Mesenchymal stem cell (in vitro differentiated cells and primary cell): ENCODE measurements at places on chromosomes 6 and 20.

- no peaks in the 10 kb centered on the region for H3K36me3 ChIP-seq
- no peak for DNase-seq
- H3K27me3 ChIP-seq = no peaks in the 10 kb centered on the region
- peaks cover 3% of the 10 kb centered on the region for H3K4me1 ChIP-seq
- no peak overlapping the region for H3K4me3 ChIP-seq
- peak overlapping the region; percentile 72 for H3K27ac ChIP-seq
Observed at GRCh38 chr6:74577619-74578018, 628.2 kb downstream of the COL12A1 start.

GRCh38 chr20:39939241-39939865, 749.7 kb downstream of the MAFB start:
- H3K4me1 ChIP-seq = no peaks in the 10 kb centered on the region
- DNase-seq = peak; percentile 3
- no peaks in the 10 kb centered on the region for H3K27me3 ChIP-seq

DNA sequence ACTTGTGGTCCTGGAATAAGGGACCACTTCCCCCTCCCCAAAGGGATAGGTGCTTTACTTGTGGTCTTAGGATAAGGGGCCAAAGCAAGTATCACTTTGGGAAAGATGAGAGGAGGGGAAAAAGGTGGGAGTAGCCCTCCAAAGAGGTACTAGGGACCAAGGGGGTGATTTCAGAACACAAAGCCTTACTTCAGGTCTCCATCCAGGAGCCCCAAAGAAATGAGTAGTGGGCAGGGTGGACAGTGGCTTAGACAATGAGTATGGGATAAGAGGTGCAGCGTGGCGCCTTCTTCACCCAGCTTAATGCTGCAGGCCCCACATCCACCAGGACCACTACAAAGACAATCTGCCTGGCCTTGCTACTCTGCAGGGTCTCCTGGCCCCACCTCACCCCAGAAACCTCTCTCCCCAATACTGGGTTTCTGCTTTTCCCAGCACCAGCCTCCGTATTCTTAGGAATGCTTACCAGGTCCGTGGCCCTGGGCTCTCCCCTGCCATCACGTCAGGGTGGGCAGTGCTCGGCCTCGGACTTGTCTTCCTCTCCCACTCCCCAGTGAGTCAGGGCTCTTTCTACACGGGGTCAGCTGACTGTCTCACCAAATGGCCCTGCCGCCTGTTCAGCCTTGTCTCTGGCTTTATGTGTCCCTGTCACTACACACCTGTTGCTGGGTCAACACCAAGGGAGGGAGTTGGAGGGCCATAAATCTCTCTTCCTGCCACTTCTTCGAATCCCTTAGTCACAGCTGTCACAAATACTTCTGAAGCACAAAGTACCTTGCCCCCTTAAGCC, 3.1 kb downstream of the NNAT start:
- peaks cover 33% of the 10 kb centered on the region for H3K36me3 ChIP-seq
- no peak for DNase-seq
- H3K27me3 ChIP-seq = no peaks in the 10 kb centered on the region

- H3K27me3 ChIP-seq = no peaks in the 10 kb centered on the region
- peaks cover 21% of the 10 kb centered on the region for H3K36me3 ChIP-seq
- DNase-seq = no peak
Observed at GRCh38 chr6:28245206-28245941, 6.7 kb downstream of the ZKSCAN4 start.

- peak within 1 kb of the TSS; percentile 85 for H3K4me3 ChIP-seq
- H3K36me3 ChIP-seq = no peaks in the 10 kb centered on the region
- H3K27me3 ChIP-seq = no peaks in the 10 kb centered on the region
- H3K27ac ChIP-seq = peak within 1 kb of the TSS; percentile 95
Observed at GRCh38 chr6:93419304-93420162, at the start of gene EPHA7. TSS of gene EPHA7 (minus strand) at chr6:93419559. CDS start at chr6:93419341, 218 bp downstream.
